AG10803 (cell line): ENCODE measurements at places on chromosomes 3 and 15.
A peak's percentile ranks its signal among the peaks of the same experiment; 100 is the strongest.

GRCh38 chr3:129594409-129594808 lies 12.1 kb downstream of the PLXND1 start:
- DNase-seq: no peak

DNA sequence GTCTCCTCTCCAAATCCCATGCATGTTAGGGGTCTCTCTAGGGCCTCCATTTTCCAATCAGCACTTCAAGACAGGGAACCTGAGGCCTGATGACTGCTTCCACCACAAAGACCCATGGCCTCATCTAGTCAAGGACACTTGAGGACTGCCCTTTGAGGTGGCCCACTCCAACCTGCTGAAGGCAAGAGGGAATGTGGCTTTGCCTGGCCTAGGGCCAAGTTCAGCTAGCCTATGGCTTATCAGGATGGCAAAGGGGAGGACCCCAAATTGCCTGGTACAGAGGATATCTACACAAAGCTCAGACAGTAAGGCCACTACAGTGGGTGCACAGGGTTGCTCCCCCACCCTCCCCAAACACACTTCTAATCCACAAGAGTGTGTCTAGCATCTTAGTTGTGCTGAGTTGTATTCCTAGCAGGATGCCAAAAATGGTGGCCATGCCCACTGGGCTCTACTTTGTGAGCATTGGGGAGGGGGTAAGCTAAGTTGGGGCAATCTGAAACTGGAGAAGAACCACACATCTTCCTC lies 10.0 kb upstream of the GRAMD2A start:
- no peak for DNase-seq

- no peak for DNase-seq
Observed at GRCh38 chr3:171803044-171803443, 7.2 kb downstream of the PLD1 start.

DNA sequence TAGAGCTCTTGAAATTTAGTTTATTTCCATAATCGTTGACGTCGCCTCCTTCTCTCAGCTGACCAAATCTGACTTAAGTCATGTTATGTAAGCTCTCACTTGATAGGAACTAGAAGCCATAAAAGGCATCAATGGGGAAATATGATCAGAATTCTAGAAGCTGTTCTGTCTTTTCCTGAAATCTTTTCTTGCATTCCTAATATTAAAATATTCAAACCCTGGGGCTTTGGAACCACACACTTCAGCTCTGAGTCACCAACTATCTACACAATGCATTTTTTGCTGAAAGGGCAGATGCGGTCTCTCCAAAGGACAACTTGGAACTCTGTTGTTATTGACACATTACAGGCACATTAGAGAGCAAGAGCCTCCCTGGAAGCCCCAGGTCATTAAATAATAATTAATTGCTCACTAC lies 91.3 kb downstream of the LARS2 start:
- peak; percentile 89 for DNase-seq

- peak; percentile 99 for DNase-seq
Observed at GRCh38 chr3:99410789-99411311, 227.5 kb upstream of the COL8A1 start.

- no peak for DNase-seq
Observed at GRCh38 chr15:78974272-78974918, 29.5 kb upstream of the CTSH start.

GRCh38 chr3:139935866-139936817 lies 1.2 kb downstream of the CLSTN2 start:
- no peak for DNase-seq

- no peak for DNase-seq
Observed at GRCh38 chr3:5036392-5036766, 57.1 kb downstream of the BHLHE40 start.

- peak; percentile 71 for DNase-seq
Observed at GRCh38 chr15:78306176-78306774, 6.9 kb upstream of the SKIC8 start.

DNA sequence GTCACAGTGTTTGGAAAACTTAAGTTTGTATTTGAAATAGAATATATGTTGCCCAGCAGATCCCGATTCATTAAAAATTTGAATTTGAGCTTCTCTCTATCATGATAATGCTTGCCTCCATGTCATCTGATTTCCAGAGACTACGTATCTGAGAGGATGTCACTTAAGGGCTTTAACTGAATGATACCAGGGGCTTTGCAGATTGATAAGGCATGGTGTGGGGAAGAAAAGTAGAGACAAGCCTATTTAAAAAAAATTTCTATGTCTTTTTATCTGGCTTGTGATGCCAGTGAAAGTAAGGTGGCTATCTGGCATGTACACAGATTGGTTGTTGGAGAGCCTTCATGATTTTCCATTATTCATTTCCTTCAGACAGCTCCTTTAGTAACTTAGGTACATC lies 72.7 kb downstream of the UBE2E2 start:
- no peak for DNase-seq

- no peak for DNase-seq
Observed at GRCh38 chr15:47727676-47728075, 10.4 kb downstream of the SEMA6D start.

- DNase-seq: peak; percentile 20
Observed at GRCh38 chr15:40873694-40874561, at the start of gene RHOV. Gene RHOV, minus strand, starts transcription at chr15:40874234. Its CDS starts 95 bp downstream, at chr15:40874139.

- no peak for DNase-seq
Observed at GRCh38 chr3:4848176-4848825, 130.9 kb upstream of the BHLHE40 start.

- no peak for DNase-seq
Observed at GRCh38 chr3:122674339-122674738, 6.3 kb upstream of the PARP14 start.

GRCh38 chr3:195820901-195821300 lies 9.2 kb upstream of the MUC4 start:
- DNase-seq: no peak

GRCh38 chr15:80242132-80242769 lies 9.8 kb downstream of the CTXND1 start:
- peak; percentile 44 for DNase-seq

DNA sequence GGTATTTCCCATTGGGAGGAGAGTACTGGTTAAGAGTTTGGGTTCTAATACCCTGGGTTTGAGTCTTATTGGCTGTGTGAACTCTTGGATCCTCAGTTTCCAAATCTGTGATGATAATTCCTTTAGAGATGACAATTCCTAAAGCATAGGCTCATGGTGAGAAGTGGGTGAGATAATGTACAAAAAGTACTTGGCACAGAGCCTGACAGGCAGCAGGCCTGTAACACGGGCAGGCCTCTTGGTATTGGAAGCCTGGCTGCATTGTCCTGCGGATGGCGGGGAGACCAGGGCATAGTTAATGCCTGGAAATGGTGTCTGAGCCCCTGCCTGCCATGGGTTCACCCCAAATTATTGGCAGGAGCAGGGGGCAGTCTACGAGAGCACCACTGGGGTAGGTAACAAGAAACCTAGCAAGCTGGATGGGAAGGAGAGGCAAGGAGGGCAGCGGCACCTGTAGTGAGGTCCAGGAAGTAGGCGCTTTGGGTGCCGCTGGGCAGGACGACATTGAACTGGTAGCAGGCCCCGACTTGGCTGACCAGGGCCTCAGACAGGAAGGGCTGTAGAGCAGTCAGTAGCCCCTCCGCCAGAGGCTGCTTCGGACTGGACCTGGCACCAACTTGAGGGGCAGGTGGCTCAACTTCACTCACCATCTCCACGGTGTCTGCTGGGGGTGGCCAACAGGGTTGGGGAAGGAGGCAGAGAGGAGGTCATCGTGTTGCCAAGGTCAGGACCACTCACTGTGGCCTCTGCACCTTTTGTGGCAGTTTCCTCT lies 7.7 kb downstream of the STOML1 start:
- DNase-seq: no peak

GRCh38 chr3:151544164-151544548 lies 83.3 kb upstream of the IGSF10 start:
- DNase-seq: no peak

DNA sequence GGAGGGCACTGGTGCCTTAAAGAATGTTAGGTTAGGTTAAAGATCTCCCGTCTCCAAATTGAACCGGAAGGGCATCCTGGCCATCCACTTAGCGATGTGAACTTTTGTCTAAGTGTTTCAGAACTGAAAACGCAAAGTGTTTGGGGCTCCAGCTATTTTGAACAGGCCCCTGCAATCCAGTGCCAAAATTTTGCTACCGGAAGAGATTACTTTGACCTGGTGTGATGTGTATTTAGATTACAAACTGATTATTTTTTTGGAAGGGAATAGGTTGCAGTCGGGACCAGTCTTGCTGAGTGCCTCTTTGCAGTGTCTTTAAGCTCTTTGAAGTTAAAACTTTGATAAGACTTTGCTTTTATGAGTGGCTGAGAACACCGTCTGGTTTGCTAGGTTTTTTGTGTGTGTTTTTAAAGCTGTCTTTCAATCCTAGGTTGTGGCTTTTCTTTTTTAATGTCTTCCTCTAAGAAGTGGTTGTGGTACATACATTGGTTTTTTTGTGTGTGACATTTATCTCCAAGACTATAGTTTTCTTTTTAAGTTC lies 179.6 kb downstream of the OR4M2 start:
- DNase-seq: no peak

DNA sequence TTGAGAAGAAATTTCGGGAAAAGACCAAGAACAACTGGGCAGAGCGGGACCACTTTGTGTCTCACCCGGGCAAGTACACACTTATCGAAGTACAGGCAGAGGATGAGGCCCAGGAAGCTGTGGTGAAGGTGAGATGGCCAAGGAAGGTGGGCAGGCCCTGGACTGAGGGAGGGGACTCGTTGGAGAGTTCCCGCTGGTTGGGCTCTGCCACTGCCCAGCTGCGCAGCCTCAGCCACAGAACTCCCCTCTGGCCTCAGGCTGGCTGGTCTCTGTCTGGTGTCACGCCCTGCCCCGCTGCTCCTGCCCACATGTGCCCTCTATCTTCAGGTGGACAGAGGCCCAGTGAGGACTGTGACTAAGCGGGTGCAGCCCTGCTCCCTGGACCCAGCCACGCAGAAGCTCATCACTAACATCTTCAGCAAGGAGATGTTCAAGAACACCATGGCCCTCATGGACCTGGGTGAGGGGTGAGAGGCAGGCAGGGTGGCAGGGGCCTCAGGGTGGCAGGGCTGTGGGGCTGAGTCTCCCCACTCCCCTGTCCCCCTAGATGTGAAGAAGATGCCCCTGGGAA lies 2.4 kb downstream of the PARP3 start:
- DNase-seq: no peak

DNA sequence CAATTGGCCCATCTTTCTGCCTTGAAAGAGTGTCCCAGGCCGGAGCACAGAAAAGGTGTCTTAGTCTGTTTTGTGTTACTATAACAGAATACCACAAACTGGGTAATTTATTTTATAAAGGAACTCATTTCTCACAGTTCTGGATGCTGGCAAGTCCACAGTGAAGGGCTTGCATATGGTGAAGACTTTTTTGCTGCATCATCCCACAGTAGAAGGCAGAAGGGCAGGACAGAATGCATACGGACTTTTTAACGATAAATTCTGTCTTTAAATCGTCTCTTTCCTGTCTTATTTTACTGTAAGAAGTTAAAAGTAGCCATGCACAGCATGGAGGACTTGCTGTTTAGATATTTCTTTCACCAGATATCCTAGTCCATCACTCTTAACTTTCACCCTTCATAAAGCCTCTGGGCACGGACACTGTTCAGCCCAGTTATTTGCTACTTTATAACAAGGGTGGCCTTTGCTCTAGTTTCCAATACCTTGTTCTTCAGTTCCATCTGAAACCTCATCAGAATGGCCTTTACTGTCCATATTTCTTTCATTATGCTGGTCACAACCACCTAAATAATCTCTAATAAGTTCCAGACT lies 10.3 kb upstream of the EIF1B start:
- peak; percentile 9 for DNase-seq

- no peak for DNase-seq
Observed at GRCh38 chr3:155727836-155728235, 17.0 kb downstream of the PLCH1 start.

DNA sequence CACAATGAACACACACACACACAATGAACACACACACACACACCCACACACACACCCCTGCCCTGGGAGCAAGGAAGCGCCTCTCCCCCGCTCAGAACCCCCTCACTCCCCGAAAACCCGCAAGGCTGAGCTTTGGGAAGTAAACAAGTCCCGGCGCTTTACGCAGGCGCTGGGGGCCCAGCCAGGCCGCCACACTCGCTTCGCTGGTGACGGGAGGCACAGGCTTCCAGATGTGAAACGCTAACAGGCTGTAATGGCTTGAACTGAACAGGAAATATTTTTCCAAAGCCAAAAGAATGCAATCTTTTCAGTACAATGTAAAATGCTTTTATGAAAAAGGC lies 122.7 kb upstream of the IGF1R start:
- peak; percentile 63 for DNase-seq

DNA sequence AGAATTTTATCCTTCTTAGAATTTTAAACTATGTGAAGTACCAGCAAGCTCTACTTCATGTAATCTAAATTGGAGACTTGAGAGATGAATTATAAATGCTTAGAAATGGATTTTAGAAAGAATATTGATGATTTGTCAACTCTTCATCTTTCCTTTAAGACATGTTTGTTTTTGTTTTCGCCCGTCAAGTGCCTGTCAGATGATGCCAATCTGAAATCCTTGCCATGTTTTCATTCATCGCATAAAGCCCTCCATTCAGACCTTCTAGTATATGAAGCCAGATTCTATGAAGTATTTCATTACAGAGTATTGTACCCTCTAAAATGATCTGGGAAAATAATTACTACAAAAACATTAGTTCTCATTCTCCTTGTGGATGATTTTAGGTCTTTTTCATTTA lies 223.2 kb upstream of the SOX2 start:
- DNase-seq: no peak

GRCh38 chr3:42773409-42773751 lies 327 bp upstream of the CCDC13 start:
- no peak for DNase-seq

DNA sequence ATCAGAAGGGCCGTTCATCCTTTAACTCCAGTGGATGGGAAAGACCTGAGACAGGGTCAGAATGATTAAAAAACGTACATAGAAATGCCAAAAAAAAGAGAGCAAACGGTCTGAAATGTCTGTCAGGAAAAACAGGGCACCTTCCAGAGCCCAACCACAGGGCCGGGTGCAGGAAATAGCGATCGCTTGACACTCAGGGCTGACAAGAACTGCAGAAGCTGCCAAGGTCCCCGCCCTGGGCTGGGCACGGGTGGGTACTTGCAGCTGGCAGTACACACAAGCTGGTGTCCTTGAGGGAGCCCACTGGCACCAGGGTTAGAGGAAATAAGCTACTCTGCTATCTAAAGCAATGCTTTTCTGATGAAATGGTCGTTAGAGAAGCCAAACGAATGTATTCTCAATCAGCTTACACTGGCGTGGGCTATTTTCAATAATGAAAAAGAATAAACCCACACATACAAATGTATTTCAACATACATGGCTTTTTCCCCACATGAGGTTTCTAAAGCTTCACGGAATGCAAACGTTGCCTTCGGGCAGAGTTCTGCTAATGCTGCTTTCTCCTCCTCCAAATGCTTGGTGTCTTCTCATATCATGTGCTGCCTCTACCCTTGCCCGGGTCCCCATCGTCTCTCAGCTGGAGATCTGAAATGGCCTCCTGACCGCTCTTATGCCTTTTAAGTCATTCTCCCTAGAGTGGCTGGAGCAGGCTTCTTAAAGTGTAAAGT lies 15.6 kb downstream of the FRMD4B start:
- peak; percentile 55 for DNase-seq

GRCh38 chr3:46478341-46478740 lies 13.6 kb upstream of the LTF start:
- DNase-seq: no peak
